ENCODE measurements at places on chromosomes 7 and 10.

DNA sequence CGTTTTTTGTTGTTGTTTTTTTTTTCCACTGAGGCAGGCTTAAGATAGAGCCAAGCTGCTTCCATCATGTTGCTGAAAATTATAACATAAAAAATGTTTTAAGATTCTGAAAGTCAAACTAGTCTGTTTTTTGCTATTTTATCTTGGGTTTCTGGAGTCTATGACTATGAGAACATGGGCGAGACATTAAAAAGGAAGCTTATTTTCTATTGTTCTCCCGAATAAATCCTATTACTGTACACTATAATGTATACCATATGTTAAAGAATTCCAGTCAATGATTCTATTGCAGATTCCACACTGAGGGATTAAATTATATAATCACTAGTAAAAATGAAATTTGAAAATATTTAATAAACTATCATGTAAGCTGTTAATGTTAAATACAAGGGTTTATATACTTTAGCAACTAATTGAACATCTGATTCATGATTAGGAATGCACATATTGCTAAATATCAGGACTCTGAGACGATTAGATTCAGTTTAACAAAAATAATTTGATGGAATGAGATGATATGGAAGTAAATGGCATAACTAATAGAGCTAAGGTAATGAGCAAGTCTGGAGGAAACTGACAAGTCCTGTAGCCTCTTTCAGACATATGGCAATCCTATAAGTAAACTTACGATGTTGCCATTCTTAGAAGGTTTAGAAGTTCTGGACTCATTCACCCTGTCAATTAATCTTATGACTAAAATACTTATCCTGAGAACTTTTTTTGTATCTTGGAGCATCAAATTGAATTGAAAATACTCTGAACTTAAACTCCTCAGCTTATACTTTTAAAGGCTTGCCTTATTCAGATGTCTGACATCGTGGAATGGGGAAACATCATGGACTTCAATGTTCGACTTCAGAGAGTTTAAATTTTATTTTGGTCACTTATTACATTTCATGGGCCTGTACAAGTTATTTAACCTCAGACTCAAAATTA, 294.8 kb upstream of the DGKB start:
- H3K27ac ChIP-seq: no peak overlapping the region
- no peaks in the 10 kb centered on the region for H3K4me1 ChIP-seq
- H3K27me3 ChIP-seq: no peaks in the 10 kb centered on the region
- H3K36me3 ChIP-seq: no peaks in the 10 kb centered on the region

- peak; percentile 48 for DNase-seq
- peaks cover 38% of the 10 kb centered on the region for H3K36me3 ChIP-seq
- H3K27ac ChIP-seq: no peak overlapping the region
These were observed 14.6 kb downstream of the CHST12 start for GRCh38 chr7:2417981-2418481.

DNA sequence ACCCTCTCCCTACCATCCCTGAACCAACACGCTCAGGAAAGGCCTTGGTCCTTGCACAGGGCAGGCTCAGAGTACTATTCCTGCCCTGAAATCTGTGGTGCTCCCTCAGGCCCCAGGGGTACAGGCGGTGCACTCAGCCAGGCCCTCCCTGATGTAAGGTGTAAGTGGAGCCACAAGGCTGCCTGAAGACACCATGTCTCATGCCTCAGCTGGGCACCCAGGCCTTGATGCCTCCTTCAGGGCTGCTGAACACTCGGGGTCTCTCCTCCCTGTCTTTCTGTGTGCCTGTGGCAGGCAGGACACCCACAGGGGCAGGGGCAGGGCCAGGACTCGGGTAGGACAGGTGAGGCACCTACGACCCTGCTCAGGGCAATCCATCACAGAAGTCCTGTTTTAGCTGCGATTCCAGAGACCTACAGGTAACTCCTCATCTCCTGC, 22.9 kb upstream of the ANTXRL start:
- no peak overlapping the region for H3K4me3 ChIP-seq
- H3K36me3 ChIP-seq: peaks cover 15% of the 10 kb centered on the region
- H3K27ac ChIP-seq: no peak overlapping the region

DNA sequence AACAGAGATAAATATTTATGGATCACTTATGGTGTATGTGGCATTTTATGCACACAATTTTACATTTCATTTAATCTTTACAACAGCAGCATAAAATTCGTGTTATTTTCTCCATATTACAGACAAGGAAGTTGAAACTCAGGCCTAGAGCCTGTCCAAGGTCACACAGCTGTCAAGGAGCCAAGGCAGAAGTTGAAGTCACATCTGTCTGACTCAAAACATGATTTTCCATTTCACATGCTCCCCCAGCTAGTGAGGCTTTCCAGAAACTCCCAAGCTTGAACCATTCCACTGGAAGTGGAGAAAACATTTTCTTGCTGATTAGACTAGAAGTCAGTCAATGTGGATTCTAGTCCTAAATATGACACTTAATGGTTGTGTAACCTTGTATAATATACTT, 110.5 kb downstream of the HECTD2 start:
- peaks cover 3% of the 10 kb centered on the region for H3K27me3 ChIP-seq
- no peak overlapping the region for H3K27ac ChIP-seq
- no peak for DNase-seq

- H3K4me1 ChIP-seq: no peaks in the 10 kb centered on the region
- H3K4me3 ChIP-seq: no peak overlapping the region
- H3K27ac ChIP-seq: no peak overlapping the region
- H3K27me3 ChIP-seq: no peaks in the 10 kb centered on the region
- H3K36me3 ChIP-seq: no peaks in the 10 kb centered on the region
These were observed 100.1 kb upstream of the BET1 start for GRCh38 chr7:94104301-94104700.

- no peak overlapping the region for H3K27ac ChIP-seq
- H3K4me3 ChIP-seq: no peak overlapping the region
- DNase-seq: no peak
- H3K27me3 ChIP-seq: no peaks in the 10 kb centered on the region
- no peaks in the 10 kb centered on the region for H3K36me3 ChIP-seq
These were observed 349.7 kb upstream of the NRP1 start for GRCh38 chr10:33684211-33684611.

DNA sequence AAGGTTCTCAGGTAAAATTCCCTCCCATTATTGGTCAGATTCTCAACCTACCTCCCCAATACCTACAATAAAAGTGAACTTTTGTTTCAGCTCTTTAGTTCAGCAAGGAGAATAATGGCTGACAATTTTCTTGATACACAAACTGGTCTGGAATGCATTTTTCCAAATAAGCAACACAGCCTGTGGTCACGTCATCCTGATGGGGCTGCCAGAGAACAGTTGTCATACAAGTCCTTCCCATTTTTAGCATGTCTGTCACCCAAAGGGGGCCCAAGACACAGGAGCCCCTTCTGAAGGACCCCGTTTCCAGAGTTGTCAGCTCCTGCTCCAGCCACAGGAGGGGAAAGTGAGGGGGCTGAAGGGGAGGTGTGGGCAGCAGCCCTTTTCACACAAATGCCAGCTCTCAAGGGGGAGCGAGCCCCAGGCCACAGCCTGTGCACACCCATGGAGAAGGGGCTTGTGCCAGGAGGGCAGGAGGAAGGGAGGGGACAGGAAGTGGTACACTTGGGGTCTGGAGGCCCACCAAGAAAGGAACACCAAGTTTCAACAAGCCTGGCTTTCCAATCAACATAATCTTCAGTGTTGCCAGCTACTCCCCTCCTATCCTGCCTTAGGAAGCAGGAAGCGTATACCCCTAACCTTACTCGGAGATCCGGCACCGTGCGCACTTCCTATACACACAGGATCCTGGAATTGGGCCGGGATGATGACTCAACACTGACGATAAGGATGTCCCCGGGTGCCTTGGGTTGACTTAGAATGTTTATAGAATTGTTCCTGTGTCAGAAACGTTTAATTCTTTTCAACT, 43.4 kb upstream of the PDLIM1 start:
- H3K36me3 ChIP-seq: no peaks in the 10 kb centered on the region
- no peaks in the 10 kb centered on the region for H3K4me1 ChIP-seq
- H3K4me3 ChIP-seq: no peak overlapping the region
- no peak overlapping the region for H3K27ac ChIP-seq
- no peak for DNase-seq
- H3K27me3 ChIP-seq: peaks cover 3% of the 10 kb centered on the region

GRCh38 chr10:96910488-96911395, 78.6 kb downstream of the LCOR start:
- no peak overlapping the region for H3K27ac ChIP-seq
- no peak for DNase-seq
- H3K36me3 ChIP-seq: peaks cover 15% of the 10 kb centered on the region
- H3K27me3 ChIP-seq: no peaks in the 10 kb centered on the region
- peaks cover 9% of the 10 kb centered on the region for H3K4me1 ChIP-seq

GRCh38 chr7:17474724-17475344, 176.4 kb downstream of the AHR start:
- DNase-seq: no peak
- no peak overlapping the region for H3K4me3 ChIP-seq
- peaks cover 12% of the 10 kb centered on the region for H3K27me3 ChIP-seq
- H3K36me3 ChIP-seq: no peaks in the 10 kb centered on the region
- no peaks in the 10 kb centered on the region for H3K4me1 ChIP-seq

- no peaks in the 10 kb centered on the region for H3K36me3 ChIP-seq
- DNase-seq: no peak
- H3K27me3 ChIP-seq: peaks cover 6% of the 10 kb centered on the region
These were observed 210.8 kb upstream of the CSTF2T start for GRCh38 chr10:51910189-51910588.

- DNase-seq: no peak
- H3K36me3 ChIP-seq: no peaks in the 10 kb centered on the region
- no peak overlapping the region for H3K4me3 ChIP-seq
- no peak overlapping the region for H3K27ac ChIP-seq
- peaks cover 15% of the 10 kb centered on the region for H3K4me1 ChIP-seq
These were observed 6.8 kb upstream of the TBRG4 start for GRCh38 chr7:45118292-45118691.

DNA sequence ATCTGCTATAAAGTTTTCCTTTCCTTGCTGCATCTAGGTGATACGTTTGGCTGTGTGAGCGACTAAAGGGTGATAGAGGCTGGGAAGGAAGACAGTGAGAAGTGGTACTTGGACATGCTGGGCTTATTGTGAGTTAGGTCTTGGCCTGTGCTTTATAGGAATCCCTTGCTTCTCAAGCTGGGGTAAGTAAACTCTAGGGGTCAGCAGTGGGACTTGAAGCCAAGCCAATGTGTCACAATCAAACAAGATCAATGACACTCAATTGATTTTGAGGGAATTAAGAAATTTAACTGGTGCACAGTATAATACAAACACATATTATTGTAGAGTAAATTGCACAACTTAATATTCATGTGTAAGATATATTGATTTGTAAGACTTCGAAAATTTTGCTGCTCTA, 155.8 kb upstream of the AOAH start:
- H3K4me1 ChIP-seq: peaks cover 15% of the 10 kb centered on the region
- peaks cover 71% of the 10 kb centered on the region for H3K36me3 ChIP-seq
- H3K4me3 ChIP-seq: no peak overlapping the region
- no peak overlapping the region for H3K27ac ChIP-seq
- no peaks in the 10 kb centered on the region for H3K27me3 ChIP-seq

DNA sequence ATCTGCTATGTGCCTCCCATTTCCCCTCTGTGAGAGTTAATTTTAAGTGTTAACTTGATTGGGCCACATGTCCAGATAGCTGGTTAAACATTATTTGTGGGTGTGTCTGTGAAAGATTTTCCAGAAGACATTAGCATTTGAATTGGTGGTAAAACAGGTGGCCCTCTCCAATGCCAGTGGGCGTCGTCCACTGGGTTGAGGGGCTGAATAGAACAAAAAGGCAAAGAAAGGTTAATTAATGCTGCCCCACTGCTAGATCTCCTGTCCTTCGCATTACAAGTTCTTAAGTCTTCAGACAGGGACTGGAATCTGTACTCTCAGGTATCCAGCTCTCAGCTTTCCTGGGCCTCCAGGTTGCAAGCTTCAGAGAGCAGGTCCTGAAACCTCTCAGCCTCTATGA, 1160.9 kb upstream of the LRRN3 start:
- no peaks in the 10 kb centered on the region for H3K4me1 ChIP-seq
- H3K4me3 ChIP-seq: no peak overlapping the region
- H3K36me3 ChIP-seq: no peaks in the 10 kb centered on the region
- H3K27ac ChIP-seq: no peak overlapping the region
- DNase-seq: no peak

GRCh38 chr10:79947083-79947415, 1.9 kb downstream of the SFTPD start:
- no peak overlapping the region for H3K27ac ChIP-seq
- no peak overlapping the region for H3K4me3 ChIP-seq
- H3K4me1 ChIP-seq: no peaks in the 10 kb centered on the region
- no peaks in the 10 kb centered on the region for H3K36me3 ChIP-seq

DNA sequence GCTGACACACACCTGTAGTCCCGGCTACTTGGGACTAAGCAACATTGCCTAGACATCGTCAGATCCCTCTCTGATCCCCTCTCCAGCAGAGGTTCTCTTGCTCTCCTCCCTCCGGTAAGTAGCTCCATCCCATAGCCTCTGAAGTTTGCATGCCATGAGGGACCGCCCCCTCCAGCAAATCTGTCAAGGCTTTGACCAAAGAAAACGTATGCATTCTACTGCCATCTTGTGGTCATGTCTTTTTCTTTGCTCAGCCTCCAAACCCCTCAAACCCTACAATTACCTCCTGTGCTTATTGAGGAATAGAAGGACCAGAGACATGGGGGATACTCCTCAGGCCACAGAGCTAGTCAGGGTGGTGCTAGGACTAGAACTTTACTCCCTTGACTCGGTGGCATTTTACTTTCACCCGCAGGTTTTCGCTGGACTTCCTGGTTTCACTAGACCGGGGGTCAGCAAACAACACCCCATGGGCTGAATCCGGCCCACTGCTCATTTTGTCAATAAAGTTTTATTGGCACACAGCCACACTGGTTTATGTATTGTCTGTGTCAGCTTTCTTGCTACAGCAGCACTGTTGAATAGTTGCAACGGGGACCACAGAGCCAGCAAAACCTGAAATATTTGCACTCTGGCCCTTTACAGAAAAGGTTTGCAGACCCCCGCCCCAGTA, 202.6 kb upstream of the FOXK1 start:
- no peaks in the 10 kb centered on the region for H3K4me1 ChIP-seq
- no peaks in the 10 kb centered on the region for H3K36me3 ChIP-seq
- no peak for DNase-seq
- no peak overlapping the region for H3K27ac ChIP-seq
- no peaks in the 10 kb centered on the region for H3K27me3 ChIP-seq

DNA sequence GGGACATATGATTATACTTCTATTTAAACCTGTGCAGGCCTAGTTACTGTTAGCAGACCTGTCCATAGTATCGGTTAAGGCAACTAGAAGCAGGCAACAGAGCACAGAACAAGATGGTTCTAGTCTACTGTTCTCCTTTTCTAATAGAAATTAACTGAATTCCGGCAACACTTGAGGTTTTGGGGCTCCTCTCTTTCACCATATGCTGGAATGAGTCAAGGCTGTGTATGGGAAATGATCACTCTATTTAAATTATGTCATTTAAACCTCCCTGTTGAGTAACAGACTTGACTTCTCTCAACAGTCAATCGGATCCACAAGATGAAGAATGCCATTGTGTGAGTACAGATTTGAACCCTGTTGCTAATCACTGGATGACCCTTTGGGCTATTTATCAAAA, 6.2 kb upstream of the OTUD1 start:
- peaks cover 7% of the 10 kb centered on the region for H3K27me3 ChIP-seq
- H3K36me3 ChIP-seq: no peaks in the 10 kb centered on the region
- no peak for DNase-seq
- no peak overlapping the region for H3K27ac ChIP-seq
- peaks cover 4% of the 10 kb centered on the region for H3K4me1 ChIP-seq
- H3K4me3 ChIP-seq: no peak overlapping the region

All from T-helper 2 cell treated with Interferon-gamma antibody and Interleukin-4, amounts not matched to agents 5 μg/mL and 100 μg/mL, for 36 hours (primary cell).